ENCODE measurements at places on chromosomes 13 and 19.

- DNase-seq = no peak
These were observed 88.8 kb downstream of the ING1 start for GRCh38 chr13:110802260-110802659.

GRCh38 chr19:33559996-33560395 is 38.4 kb upstream of the PEPD start:
- no peak for DNase-seq

- DNase-seq = no peak
These were observed 270.2 kb downstream of the IRS2 start for GRCh38 chr13:109516186-109516585.

DNA sequence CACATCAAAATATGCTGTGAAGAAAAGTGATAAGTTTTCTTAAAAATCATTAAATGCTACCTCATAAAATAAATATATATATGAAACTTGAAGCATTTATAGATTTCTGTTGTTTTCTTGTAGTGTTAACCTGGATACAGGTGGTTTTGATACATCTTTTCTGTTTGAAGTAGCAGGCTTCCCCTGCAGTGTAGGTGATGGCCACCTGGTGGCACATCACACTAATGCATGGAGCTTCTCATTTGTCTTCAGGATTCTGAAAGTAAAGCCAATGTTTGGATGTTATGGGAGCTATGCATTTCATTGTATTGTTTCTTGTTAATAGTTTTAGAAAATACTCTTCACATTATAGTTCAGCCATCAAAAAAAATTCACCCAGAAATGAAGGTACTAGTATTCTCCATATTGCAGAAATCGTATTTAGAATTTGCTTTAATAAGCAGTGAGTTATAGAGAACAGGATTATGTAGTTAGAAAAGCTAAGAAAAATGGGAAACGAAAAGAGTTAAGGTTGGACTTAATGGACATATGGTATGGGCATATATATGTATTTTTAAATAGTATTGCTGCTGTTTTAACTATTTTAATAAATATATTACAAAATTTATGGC is 18.7 kb downstream of the GPR180 start:
- DNase-seq = peak; percentile 29

- no peak for DNase-seq
These were observed 41.0 kb downstream of the RAP2A start for GRCh38 chr13:97475011-97475410.

GRCh38 chr13:66794340-66795031 is 435.6 kb downstream of the PCDH9 start:
- no peak for DNase-seq

- peak; percentile 42 for DNase-seq
These were observed 78.3 kb downstream of the CYSLTR2 start for GRCh38 chr13:48731957-48732569.

DNA sequence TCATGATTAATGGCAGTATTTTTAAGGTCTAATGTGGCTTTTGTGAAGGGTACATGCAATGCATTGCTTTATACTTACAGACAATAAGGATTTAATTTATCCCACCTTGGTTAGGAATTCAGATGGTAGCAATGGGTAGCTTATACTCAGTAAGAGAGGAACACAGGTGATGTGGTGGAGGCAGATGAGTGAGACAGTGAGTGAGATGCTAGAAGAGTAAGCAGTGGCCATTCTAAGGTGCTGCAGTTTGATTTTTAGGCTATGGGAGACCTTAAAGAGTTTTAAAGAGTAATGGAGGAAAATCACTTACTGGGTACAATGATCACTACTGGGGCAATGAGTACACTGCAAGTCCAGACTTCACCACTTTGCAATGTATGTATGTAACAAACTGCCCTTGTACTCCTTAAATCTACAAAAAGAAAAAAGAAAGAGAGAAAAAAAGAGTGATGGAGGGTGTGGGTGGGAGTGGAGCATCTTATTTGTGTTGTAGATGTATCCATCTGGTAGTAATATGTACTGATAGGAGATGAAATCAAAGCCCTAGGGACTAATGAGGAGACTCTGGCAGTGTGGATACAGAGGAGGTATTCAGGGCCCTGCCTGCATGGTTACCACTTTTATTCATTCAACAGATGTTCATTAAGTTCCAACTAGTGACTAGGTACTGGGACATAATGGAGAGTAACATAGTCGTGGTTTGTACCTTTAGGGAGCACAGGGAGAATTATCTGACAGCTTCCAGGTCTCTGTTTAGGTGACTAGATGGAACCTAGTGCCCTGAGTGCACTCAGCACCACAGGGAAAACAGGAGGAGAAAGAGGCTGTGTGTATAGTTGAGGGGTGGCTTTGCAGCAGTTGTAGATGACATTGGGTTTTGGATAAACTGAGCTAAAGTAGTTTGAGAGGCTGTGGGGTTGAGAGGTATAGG is 99.0 kb downstream of the GPC6 start:
- no peak for DNase-seq

- no peak for DNase-seq
These were observed 450.7 kb downstream of the TSHZ3 start for GRCh38 chr19:30898353-30899103.

DNA sequence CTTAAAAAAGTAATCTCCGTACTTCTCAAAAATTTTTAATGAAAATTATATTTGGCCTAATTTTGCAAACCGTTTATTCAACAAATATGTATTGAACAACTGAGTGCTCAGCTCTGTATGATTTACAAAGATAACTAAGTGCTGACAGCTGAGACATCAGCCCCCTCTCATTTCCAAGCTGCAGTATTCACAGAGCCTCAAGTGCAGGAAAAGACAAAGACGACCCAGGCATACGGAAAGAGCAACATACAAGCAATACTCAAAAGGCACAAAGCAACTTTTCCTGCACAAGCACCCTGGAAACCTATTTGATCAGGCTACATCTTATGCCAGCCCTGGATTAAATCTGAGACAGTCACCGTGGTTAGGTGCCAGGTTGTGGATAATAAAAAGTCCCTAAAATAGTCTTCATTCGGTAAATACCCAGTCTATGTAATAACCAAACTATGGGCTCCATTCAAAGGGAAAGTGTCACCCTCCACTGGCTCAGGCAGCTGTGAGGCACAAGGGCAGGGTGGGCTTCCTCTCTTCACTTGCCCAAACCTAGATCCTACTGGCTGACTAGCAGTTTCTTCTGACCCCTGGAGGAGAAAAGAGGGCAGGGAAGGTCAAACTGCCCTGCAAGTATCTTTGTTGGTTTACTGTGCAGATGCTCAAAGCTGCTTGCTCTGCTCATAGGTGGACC is 65.5 kb downstream of the TBC1D4 start:
- peak; percentile 17 for DNase-seq

GRCh38 chr19:15262011-15262410 is 29.8 kb upstream of the EPHX3 start:
- DNase-seq = no peak

DNA sequence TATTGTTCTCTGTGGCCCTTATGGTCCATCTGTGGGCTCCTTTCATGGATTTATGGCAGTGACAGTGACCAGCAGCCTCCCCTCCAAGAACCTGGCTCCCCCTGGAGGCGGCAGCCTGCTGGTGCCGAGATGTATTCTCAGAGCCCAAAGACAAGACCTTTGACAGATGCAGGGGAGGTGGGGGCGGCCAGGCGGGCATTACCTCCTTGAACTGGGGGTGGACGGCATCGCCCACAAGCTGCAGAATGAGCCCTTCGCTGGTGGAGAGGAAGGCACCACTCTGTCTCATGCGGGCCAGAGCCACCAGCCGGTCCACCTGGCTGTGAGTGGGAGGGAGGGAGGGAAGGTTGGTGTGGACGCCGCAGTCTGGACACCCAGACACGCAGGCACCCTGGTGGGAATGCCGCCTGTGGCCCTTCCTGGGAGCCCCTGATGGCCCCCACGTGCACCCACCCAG is 6.6 kb downstream of the ISOC2 start:
- DNase-seq = peak; percentile 62

- no peak for DNase-seq
These were observed 525.7 kb downstream of the UQCRFS1 start for GRCh38 chr19:28687296-28687695.

DNA sequence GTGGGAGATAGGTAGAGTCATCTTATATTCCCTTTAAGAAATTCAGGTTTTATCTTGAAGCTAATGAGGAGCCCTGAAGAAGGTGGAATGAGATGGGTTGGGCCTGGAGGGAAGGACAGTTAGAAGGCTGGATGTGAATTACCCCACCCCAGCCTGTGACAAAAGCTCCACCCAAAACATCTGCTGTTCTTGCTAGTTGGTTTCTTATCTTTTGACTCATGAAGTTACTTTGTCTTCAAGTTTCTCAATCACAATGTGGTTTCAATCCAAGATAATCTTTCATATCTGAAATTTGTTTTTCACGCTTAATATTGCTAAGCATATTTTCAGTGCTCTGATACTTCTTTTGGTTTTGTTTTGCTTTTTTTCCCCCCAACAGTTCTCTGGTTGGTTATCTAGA is 38.3 kb upstream of the HMGB1 start:
- DNase-seq = no peak

GRCh38 chr19:43872547-43873336 is 45.6 kb downstream of the ZNF283 start:
- DNase-seq = no peak

GRCh38 chr19:31610018-31610417 is 260.8 kb upstream of the TSHZ3 start:
- DNase-seq = no peak

DNA sequence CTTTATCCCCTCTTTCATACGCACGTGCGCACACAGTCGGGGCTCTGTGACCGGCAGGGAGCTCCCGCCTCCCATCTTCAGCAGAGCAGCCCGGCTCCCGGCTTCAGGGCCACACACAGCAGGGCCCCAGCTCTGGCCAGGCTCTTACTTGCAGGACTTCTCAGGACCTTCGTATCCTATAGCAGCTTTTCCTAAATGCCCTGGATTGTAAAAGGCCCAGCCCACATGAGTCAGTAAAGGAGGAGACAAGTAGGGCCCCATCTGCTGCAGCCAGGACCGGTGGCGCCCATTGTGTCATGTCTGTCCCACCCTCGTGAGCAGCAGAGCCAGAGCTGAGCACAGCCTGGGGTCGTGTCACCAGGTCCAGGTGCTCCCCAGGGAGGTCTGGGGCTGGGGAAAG is 107.6 kb upstream of the VSTM2B start:
- no peak for DNase-seq

DNA sequence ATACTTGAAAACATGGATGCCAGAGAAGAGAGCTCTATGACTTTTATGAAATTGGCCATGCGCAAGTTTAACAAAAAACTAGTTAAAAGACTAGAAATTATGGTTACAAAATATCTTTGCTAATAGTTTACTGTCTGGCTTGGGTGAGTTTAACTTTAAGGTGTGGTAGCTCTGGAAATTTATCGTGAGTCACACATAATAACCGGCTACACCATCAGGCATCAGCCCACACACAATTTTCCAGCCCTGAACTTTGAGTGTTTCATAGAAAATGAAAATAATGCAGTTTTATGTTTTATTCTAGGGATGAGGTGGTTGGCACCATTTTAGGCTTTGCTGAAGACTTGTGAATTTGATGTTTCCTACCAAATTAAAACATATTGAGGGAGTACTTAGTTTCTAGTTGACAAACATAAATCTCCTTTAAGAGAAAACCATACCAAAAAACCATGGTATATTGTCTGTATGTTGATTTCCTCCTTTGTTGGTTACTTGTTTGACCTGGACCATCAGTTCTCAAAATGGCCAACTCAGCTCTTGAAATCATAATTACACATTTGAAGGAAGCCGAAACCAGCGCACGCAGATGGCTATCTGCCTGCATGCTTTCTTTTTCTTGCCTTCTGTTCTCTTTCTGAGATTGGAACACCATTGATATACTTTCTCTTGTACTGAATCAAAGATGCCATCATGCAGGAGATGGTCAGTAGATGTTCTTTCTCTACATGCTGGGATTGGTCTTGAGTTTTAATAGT is 125.1 kb downstream of the AKAP11 start:
- DNase-seq = no peak

- no peak for DNase-seq
These were observed 15.0 kb downstream of the RUBCNL start for GRCh38 chr13:46372071-46372470.

DNA sequence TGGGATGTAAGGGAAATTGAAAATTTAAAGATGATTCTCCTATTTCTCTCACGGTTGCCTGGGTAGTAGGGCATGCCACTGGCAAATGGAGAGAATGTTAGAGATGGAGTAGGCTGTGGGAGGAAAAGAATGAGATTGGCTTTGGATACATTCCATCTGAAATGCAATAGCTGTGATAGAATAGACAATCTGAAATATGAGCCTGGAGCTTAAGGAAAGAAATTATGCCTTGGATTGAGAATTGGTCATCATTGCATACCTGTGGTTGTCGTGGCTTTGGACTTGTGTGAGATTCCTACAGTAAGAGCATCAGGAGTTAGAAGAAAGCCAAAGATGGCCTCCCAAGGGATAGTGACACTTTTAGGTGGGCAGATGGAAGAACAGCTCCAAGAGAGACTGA is 305.1 kb upstream of the SLC10A2 start:
- DNase-seq = no peak

DNA sequence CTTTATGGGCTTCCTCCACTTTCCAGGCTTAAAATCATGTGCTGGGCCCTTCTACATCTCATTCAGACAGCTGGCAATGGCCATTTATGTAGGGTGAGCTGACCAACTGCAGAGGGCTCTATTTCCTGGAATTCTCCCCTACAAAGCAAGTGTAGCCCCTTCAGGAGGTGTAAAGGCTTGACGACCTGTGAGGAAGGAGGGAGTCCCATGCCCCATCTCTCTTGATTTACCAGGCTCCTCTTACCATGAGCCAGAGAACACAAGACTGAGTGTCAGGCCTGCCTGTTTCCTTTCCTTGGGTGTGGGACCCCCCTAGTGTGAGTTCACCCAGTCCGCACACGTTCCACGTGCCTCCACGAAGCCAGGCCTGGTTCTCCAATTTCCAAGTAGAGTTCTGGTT is 16.6 kb downstream of the ZNF536 start:
- no peak for DNase-seq

DNA sequence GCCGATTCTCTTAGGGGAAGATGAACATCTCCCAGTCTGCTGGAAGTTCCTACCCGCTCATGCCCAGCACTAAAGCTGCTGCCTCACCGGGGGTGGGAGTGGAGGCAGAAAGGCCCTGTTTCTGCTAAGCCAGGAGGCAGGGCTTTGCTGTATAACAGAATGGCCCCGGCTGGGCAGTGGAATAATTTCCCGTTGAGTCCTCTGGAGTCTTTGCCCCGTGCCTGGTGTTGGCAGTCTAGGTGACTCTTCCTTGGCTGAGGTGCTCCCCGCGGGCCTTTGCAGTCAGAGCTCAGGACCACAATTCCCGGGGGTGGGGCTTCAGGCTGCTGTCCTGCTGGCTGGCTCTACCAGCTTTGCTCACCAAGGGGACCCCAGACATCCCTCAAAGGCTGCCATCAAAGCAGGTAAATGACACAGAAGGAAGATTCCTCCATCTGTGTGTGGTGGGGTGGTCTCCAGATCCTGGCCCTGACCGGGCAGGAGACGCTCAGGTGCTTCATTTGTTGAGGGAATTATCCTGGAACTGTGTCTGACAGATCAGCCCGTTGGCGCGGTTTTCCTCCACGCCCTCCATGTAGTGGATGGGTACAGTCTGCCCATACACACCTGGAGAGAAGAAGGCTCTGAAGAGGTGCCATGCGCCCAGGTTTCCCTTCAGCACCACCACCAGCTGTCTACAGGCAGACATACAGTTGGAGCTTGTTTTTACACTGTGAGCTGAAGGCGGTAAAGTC is 209.9 kb downstream of the TEX29 start:
- DNase-seq = no peak

GRCh38 chr19:10228393-10228792 is 2.7 kb downstream of the S1PR2 start:
- no peak for DNase-seq

- no peak for DNase-seq
These were observed 1.6 kb downstream of the ZNF415 start for GRCh38 chr19:53131085-53131590.

Measured in germinal center (tissue), 1 donor.